ENCODE measurements at places on chromosomes 1 and 21.

DNA sequence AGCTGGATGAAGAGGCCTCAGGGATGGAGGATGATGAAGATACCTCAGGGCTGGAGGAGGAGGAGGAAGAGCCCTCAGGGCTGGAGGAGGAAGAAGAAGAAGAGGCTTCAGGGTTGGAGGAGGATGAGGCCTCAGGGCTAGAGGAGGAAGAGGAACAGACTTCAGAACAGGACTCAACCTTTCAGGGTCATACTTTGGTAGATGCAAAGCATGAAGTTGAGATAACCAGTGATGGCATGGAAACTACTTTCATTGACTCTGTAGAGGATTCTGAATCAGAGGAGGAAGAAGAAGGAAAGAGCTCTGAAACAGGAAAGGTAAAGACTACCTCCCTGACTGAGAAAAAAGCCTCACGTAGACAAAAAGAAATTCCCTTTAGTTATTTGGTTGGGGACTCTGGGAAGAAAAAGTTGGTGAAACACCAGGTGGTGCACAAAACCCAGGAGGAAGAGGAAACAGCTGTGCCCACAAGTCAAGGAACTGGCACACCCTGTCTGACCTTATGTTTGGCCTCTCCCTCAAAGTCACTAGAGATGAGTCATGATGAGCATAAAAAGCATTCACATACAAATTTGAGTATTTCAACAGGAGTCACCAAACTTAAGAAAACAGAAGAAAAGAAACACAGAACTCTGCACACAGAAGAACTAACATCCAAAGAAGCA, 15.4 kb downstream of the L1TD1 start:
- DNase-seq = no peak

DNA sequence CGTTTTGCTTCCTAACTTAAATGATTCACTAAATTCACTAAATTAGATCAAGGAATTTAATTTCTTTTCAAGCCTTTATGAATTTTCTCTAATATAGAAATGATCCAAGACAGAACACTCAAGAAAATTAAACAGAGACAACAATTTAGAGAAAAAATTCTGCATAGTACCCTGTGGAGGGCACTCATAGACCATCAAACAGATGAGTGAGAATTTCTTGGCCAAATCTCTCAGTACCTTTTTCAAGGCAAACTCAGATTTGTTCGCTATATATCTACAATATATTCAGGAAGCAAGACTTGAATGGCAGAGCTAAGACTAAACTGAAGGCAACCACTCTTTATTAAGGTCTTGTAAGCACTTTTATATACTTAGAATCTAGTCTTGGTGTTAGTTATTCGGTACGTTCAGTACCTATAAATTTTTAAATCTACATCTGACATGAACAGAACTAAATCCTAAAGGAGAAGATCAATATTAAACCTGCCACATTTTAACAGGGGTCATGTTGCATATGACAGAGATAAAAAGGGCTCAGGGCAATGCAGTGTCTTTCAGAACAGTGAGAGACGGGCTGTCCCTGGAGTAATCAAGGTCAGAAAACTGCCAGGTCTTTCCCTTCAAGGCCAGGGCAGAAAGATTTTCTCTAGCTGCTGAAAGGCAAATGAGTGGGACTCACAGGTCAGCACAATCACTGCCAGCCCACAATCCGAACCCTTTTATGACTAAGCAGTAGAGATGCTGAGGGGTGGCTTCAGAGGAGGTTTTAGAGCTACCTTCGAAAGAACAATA, 118.8 kb upstream of the TMPRSS15 start:
- DNase-seq = no peak

GRCh38 chr1:4962836-4963235, 308.4 kb downstream of the AJAP1 start:
- no peak for DNase-seq

DNA sequence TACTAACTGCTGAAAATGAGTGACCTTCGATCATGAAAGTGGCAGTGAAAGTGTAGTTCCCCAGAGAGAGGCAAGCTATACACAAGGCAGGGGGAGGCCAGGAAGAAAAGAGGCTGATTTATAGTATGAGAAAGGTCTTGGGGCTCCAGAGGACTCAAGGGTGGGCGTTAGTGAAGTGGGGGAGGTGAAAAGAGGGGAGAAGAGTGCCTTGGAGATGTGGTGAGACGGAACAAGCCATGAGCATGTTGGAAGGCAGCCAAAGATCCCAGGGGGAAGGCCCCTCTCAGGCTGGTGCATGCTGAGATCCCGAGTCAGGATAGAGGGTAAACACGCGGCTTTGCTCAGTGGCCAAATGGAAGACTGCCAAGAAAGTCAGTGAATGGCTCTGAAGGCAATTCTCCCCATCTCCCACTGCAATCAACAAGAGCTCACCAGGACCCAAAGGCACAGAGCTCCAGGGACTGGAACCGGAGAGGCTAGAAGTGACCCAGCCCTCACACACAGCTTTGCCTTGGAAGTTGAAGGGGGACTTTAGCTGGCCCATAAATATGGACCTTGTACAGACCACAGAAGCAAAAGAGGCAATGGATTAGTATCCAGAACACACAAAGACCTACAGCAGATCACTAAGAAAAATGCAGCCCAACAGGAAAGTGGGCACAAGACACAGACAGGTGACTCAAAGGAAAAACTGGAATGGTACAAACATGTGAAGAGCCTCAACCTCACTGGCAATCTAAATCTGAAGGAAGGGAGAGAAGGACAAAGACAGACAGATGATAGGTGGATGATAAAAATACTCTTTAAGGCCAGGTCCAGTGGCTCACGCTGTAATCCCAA, 49.6 kb downstream of the HSF2BP start:
- DNase-seq = no peak

- DNase-seq = peak; percentile 67
Measured at GRCh38 chr1:184387476-184388318, 868 bp downstream of the C1orf21 start.

DNA sequence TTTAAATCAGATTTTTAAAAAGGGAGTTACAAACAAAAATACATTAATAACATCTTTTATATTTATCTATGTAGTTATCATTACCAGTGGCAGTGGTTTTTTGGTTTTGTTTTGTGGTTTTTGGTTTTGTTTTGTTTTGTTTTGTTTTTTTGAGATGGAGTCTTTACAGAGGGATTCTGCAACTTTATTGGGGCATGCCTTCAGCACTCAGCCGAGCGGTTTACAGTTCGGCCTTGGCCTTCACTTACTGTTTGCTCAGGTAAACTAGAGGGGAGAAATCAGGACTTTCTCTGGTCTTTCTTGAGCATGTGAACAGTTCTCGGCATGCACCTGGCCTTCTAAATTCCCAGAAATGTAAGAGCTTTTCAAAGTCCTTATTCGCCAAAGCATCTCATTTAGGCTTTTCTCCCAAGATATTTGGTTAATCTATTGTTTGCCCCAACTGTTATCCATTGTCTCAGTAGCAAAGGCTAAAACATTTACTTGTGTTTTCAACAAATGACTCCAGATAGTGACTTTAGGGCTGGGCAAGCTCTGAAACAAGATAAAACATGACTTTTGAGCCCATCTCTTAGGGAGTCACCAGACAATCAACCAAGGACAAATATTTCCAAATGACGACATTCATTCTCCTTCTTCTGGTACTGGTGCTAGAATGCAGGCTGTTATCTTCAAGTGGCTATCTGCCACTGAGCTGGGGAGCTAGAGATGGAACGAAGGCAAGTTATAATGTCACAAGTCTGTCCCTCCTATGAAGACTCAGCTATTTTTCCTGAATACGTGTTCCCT, 48.4 kb upstream of the ADORA3 start:
- DNase-seq = no peak

GRCh38 chr1:239262538-239262937, 123.8 kb upstream of the CHRM3 start:
- no peak for DNase-seq

GRCh38 chr1:202959276-202959620, 1.1 kb upstream of the ADIPOR1 start:
- DNase-seq = no peak

DNA sequence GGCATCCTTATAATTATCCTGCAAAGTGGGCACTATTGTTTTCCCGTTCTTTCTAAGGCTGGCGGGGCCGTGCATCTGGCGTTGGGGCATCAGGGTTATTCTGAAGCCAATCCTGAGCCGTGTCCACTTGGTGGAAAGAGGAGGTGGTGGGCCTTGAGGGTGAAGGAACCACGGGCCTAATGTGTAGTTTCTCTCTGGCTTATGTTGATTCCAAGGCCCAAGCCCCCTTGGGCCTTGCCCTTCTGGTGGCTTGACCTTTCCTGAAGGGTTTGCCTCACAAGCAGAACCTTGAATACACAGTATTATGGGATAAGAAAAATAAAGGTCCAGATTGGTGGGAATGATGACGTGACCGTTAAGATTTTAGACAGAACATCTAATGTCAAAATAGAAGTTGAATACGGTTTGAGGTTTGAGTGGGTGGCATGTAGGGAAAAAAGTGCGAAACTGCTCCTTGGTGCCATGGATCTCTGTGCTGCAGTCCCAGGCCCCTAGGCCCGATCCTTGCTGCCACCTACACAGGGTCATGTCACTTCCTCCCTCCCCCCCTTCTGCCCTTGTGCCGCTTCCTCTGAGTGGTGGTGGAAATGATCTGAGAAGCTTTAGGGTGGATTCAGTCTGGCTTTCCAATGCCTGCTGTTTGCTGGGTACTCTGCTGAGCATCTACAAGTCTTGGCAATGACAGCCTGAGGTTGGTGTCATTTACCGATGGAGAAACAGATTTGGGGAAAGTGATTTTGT, 90.5 kb downstream of the PRDM2 start:
- no peak for DNase-seq

- DNase-seq = no peak
Measured at GRCh38 chr1:8455700-8456307, 137.9 kb downstream of the SLC45A1 start.

- DNase-seq = no peak
Measured at GRCh38 chr1:205998457-205999241, 4.5 kb downstream of the RAB7B start.

- no peak for DNase-seq
Measured at GRCh38 chr1:66210635-66211244, 323.2 kb upstream of the SGIP1 start.

DNA sequence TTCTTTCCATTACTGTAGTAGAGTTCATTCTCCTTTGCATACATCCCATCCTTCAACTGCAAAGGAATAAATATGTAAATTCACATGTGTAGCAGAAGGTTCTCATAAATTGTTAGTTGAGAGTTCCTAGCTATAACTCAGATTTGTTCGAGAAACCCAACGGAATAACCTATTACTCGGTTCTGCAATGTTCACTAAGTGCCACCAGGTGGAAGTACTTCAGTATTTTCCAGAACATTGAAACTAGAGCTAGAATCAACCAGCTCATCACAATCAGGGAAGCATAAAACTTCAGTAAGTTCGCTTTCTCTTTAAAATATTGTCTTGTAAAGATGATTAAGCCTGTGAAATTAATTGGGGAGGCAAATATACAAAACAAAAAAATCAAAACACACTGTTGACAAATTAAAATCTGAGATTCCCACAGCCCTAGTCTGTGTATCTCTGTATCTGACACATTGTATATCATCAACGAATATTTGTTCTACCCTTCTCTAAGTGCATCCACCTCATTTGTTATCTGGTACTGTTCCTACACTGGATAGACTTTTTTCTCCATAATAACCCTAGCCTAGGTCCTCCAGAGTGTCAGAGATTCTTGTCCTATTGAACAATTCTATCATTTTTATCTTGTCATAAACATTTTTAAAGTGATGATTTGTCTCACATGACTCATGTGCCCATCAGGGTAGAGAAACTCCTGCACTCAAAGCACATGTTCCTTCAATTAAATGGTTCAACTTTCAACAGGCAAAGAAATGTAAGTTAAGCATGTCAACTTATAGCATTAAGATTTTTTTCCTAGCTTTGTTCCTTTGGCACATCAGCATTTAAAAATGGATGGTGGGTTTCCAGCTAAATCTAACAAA, 31.9 kb downstream of the MROH9 start:
- DNase-seq = peak; percentile 23

GRCh38 chr1:97791251-97791650, 129.6 kb downstream of the DPYD start:
- DNase-seq = no peak

GRCh38 chr1:222785529-222785928, 29.3 kb upstream of the DISP1 start:
- DNase-seq = no peak

DNA sequence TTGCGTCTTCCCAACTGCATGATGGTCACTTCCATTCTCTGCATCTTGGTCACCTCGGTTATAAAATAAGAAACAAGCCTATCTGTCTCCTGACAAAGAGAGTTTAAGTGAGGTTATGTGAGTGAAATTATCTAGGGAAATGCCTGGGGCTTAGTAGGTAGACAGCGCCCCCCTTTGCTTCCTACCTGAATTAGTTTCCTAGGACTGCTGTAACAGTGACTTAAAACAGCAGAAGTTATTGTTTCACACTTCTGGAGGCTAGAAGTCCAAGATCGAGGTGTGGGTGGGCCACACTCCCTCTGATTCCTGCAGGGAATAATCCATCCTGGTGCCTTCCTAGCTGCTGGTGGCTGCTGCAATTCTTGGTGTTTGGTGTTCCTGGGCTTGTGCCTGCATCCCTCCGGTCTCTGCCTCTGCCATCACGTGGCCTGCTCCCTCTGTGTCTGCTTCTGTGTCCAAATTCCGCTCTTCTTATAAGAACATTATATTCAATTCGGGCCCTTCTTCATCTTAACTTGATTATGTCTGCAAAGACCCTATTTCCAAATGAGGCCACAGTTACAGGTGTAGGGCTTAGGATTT, 92.6 kb downstream of the IGSF21 start:
- no peak for DNase-seq

DNA sequence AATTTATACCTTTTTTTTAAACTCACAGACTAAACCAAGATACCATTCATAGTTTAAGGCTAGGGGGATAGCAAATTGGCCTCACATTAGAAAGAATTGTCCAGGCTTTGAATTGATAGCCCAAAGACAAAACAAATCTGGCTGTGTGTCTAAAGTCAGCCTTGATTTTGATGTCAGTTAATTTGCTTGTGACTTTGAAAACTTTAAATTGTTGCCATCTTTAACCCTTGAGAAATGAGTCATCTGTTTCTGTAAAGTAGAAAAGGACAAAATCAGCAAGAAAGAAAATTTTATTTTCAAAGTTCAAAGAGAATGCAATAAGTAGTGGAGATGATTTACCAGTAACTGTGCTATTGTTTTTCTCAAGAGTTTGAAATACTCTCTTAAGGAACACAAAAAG, 184.5 kb downstream of the RGS7 start:
- no peak for DNase-seq

- DNase-seq = no peak
Measured at GRCh38 chr1:182350839-182351238, 40.8 kb downstream of the GLUL start.

GRCh38 chr21:45330075-45330781, 42.5 kb upstream of the POFUT2 start:
- no peak for DNase-seq

- DNase-seq = no peak
Measured at GRCh38 chr1:30810416-30811080, 53.0 kb upstream of the LAPTM5 start.

Measured in CD4-positive, alpha-beta T cell treated with Interleukin-17A for 1 hour (primary cell).